ENCODE measurements at places on chromosomes 4 and X.

- DNase-seq: no peak
Observed at GRCh38 chr4:158811704-158812103, 42.9 kb downstream of the FNIP2 start.

- DNase-seq: no peak
Observed at GRCh38 chr4:74724979-74725378, 69.3 kb downstream of the BTC start.

DNA sequence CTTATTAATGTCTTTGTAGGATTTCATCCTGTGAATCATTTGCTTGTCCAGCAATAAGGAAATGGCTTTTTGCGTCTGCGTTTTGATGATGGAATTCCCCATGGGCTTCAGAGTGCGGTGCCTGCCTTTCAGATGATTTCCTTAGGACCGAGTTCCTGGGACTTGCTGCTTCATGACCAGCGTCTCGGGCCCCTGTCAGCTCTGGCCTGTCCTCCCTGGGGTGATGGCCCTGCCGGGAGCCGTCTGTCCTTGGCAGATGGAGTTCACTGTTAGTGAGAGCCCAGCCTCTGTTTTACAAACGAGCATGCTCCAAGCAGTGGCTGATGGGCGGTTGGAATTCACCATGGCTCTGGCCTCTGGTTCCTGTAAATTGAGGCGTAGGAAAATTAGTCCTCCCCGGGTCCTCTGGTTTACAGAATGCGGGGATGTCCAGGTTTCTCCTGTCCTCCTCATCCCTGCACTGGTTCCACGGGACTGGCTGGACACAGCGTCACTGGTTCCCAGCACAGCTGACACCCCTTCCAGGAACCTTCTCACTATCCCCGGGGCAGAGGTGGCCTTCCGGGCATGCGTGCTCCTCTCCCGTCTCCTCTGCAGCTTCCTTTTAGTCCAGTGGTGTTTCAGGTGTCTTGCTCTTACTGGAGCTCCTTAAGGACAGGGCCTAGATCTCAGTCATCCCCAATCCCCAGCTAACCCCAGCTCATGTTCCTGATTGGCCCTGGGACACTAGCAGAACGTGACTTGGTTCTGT lies 34.9 kb downstream of the TBC1D14 start:
- DNase-seq: peak; percentile 19

GRCh38 chr4:107213410-107213809 lies 177.3 kb upstream of the DKK2 start:
- peak; percentile 23 for DNase-seq

DNA sequence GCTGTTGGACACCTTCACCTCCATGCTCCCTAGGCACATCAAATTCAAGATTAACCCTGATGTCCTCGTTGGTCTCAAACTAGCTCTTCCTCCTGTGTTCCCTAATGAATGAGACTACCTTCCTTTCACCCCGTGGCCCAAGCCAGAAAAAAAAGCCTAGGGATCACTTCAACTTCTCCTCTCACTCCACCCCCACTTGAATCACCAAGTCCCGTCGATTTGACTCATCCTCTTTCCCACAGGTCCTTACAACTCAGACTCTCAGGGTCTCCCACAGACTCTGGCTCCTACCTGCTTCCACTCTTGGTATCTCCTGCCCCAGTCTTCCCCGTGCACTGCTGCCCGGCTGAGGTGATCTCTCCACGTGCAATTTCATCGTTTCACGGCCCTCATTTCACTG lies 8.5 kb downstream of the SLC25A43 start:
- DNase-seq: no peak

- DNase-seq: no peak
Observed at GRCh38 chr4:40492691-40493090, 137.0 kb downstream of the RBM47 start.

- peak; percentile 71 for DNase-seq
Observed at GRCh38 chrX:129701624-129702069, 37.1 kb upstream of the XPNPEP2 start.

- DNase-seq: no peak
Observed at GRCh38 chr4:646460-646859, 21.1 kb downstream of the PDE6B start.

DNA sequence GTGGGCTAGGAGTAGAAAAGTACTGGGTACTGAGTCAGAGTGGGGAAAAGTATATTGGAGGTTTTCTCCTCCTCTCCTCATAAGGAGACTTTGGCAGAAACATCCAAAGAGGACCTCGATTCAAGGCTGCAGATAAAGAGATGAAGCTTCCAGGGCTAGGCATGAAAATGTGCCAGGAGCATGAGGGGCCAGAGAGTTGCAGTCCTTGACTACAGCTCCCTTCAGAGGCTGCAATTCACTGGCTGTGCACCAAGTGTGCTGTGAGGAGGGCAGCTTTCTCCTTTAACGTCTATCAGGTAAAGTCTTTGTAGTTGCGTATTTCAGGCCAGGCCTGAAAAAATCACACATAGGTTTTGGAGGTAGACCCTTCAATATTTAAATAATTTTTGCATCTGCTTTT lies 174.9 kb upstream of the VEGFC start:
- no peak for DNase-seq

DNA sequence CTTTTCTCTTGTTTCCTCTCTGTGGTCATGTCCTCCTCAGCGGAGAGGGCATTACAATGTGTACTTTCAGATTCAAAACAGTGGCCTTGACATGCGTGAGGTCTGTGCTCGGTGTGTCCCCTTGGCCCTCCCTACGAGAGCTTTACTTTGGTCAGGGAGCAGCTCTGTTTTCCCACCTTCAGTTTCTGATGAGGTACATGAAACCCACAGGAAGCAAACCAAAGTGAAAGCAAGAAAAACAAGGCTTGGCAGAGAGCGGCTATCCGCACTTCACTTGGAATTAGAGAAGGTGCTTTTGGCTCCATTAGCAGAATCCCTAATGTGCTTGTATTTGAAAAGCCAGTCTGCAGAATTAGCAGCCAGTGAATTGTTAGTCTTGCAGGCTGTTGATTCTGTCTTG lies 19.5 kb upstream of the BOD1L1 start:
- no peak for DNase-seq

DNA sequence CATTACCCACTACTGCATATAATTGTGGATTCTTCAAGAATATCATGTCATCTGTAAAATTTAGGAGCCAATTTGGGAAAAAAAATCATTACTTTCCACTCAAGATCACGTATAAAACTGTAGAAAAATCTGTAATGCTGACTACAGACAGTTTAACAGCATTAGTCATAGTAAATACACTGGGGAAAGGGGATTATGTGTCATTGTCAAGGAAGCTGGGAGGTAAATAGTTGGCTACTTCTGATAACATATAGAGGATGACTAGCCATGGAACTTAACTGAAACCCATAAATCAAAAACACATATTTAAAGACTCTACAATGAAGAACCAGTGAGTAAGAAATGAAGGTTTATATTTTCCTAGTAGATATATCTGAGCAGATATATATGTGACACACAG lies 1666.4 kb upstream of the IGFBP7 start:
- DNase-seq: peak; percentile 74

DNA sequence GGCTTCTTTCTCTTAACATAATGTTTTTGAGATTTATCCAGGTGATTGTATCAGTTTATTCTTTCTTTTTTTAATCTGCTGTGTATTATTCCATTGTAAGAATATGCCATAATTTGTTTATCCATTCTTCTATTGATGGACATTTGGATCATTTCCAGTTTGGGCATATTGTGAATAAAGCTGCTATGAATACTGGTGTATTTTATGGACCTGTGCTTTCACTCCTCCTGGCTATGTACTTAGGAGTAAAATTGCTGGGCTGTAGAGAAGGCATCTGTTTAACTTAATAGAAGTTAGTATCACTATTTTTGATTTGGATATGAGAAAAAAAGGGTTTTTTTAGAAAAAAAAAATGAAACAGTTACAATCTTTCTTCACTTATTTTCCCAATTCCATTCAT lies 50.0 kb upstream of the FAM9C start:
- no peak for DNase-seq

- no peak for DNase-seq
Observed at GRCh38 chr4:124803026-124803425, 90.5 kb upstream of the ANKRD50 start.

DNA sequence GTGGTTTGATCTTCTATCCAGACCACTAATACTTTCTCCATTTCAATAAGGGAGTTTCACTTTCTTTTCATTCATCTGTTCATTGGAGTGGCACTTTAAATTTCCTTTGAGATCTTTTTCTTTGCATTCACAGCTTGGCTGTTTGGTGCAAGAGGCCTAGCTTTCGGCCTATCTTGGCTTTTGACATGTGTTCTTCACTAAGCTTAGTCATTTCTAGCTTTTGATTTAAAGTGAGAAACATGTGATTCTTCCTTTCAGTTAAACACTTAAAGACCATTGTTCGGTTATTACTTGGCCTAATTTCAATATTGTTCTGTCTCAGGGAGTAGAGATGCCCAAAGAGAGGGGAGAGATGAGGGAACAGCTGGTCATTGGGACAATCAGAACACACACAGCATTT lies 24.3 kb downstream of the CXCL13 start:
- DNase-seq: no peak

GRCh38 chr4:148359769-148360168 lies 82.4 kb downstream of the NR3C2 start:
- DNase-seq: no peak

DNA sequence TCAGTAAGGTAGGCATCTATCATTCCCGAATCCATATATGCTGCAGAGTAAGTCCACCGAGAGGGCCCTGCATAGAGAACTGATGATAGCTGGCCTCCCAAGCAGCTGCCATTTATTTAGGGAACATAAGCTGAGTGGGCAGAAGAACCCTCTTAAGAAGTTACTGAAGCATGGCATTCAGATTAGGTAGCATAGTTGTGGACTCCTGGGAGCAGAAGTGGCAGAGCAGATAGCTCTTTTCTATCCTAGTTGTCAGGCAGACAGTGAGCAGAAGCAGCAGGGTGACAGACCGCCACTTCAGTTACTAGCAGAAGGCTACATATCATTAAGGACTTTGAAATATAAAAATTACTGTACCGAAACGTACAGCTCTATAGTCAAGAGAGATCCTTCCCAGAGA lies 454.7 kb downstream of the PPP4R3C start:
- DNase-seq: no peak

DNA sequence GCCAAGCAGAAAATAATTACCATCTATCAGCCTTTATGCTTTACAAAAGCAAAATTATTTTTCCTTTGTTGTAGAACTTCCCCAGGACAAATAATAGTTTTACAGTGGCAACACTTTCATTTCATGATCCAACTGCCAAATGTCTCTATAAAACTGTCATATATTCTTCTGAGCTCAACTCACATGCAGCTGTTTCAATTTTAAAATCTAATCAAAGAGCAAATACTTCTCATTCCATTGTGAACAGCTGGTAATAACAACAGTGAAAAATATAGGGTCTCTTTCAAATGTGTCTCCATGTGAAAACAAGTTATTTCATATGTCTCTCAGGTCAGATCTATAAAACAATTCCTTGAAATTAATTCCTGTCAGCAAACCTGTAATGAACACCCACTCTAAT lies 270.6 kb upstream of the SLC7A11 start:
- DNase-seq: peak; percentile 14

DNA sequence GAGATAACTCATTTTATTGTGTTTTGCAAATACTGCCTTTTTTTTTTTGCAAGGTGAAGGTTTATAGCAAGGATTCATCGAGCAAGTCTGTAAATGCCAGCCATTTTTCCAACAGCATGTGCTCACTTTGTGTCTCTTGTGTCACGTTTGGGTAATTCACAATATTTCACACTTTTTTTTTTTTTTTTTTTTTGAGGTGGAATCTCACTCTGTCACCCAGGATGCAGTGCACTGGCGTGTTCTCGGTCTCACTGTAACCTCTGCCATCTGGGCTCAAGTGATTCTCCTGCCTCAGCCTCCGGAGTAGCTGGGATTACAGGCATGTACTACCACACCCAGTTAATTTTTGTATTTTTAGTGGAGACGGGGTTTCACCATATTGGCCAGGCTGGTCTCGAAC lies 1.9 kb downstream of the RNF4 start:
- DNase-seq: no peak

GRCh38 chrX:16612257-16612897 lies 37.6 kb upstream of the S100G start:
- DNase-seq: no peak

- no peak for DNase-seq
Observed at GRCh38 chr4:189313861-189314513, 626.7 kb upstream of the FRG1 start.

DNA sequence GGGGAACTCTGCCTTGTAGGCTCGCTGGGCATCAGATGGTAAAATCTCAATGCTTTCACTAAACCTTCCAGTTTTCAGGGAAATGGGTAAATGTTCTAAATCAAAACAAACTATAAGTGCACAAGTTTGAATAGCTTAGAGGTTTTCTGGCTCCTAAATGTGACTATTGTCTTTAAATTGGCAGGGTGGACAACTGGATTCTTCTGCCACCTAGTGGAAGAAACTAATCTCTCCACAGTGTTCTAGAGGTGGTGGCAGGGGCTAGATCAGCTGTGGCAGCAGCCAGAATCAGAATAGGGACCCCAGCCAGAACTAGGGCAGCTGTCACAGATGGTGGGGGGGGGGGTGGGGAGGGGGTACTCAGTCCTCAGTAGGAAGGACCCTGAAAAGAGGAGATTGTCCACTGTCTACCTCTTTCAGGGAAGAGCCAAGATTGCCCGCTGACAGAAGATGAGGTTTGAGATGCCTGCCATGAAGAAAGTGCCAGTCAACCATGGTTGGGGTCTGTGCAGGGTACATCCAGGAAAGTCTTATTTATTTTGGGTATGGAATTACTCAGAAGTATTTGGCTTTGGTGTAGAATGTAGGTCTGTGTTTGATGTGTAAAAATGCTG lies 201.4 kb downstream of the CCNG2 start:
- DNase-seq: peak; percentile 40

GRCh38 chrX:118502161-118502789 lies 6.7 kb downstream of the DOCK11 start:
- DNase-seq: no peak

GRCh38 chrX:7462110-7462509 lies 314.2 kb upstream of the PUDP start:
- no peak for DNase-seq

- DNase-seq: peak; percentile 11
Observed at GRCh38 chr4:180751009-180751408, 1492.2 kb upstream of the TENM3 start.

GRCh38 chrX:22365460-22365859 lies 92.7 kb downstream of the CBLL2 start:
- DNase-seq: peak; percentile 66

DNA sequence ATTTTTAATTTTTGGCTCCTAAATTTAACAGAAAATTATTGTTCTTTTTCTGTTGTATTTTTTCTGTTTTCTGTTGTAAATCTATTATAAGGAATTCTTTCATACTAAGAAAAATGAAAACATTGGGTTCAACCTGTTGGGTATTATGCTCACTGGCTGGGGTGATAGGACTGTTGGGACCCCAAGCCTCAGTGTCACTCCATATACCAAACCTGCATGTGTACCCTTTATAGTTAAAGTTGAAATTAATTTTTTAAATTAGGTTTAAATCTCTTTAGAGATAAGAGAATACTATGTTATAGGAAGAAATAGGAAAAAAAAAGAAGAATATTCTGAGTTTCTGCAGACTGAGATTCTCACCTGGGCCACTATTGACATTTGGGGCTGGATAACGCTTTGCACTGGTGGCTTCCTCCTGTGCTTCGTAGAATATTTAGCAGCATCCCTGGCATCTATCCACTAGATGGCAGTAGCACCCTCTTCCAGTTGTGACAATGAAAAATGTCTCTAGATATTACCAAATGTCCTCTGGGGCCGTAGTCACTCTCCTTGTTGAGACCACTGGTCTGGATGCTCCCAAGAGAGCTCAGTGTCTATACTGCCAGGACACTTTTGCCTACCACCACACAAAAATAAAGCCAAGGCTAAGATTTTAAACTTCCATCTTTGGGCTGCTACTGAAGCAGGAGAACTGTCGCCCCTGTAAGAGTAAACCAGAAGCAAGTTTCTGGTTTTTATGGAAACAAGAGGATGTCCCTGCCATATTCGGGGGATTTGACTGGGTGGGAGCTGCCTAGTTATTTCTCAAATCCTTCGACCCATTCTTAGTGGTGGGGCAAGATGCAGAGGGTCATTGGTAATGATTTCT lies 22.4 kb upstream of the CLTRN start:
- peak; percentile 49 for DNase-seq

All from fibroblast of skin of scalp (primary cell).